ENCODE measurements at places on chromosomes 1 and 21. TPM values are rescaled to one million over a fixed set of nuclear protein-coding genes. Genes with fewer than 3 reads are reported as not detected.
A peak's percentile ranks its signal among the peaks of the same experiment; 100 is the strongest.

DNA sequence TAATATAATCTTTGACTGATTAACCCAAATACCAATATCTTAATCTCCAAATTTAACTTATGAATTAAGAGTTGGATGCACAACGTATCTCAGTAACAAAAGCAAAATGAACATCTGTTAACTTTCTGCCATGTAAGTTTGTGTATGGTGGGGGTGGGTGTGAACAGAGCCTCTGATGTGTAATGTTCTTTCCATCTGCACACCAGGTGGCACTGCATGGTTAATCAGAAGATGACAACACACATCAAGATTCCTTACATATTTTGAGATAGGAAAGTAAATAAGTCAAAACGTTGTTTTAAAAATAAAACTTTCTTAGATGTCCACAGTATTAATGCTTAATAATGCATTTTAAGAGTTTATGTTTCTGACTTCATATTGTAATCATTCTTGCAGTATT is 251.9 kb downstream of the DPYD start:
- no peak for DNase-seq

GRCh38 chr1:225541383-225541782 is 111.5 kb downstream of the ENAH start:
- no peak for DNase-seq

GRCh38 chr1:110916669-110917306 is 43.8 kb downstream of the CD53 start:
- no peak for DNase-seq

DNA sequence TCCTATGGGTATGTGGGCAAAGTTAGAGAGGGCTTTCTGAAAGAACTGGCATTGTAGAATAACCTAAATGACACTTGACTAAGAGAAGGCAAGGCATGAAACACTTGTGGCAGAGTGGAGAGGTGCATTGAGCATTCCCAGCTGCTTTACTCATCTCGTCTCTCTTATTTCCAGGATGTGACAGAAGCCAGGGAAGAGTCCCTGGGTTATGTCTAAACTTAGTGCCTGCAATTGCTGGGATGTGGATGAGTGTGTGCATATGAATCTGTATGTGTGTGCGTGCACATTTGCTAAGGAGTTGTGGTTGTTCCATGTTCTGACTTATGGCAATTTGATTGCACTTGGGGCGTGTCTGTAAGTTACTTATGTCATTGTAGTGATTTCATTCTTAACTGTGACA is 1326.5 kb upstream of the B3GALT2 start:
- no peak for DNase-seq

DNA sequence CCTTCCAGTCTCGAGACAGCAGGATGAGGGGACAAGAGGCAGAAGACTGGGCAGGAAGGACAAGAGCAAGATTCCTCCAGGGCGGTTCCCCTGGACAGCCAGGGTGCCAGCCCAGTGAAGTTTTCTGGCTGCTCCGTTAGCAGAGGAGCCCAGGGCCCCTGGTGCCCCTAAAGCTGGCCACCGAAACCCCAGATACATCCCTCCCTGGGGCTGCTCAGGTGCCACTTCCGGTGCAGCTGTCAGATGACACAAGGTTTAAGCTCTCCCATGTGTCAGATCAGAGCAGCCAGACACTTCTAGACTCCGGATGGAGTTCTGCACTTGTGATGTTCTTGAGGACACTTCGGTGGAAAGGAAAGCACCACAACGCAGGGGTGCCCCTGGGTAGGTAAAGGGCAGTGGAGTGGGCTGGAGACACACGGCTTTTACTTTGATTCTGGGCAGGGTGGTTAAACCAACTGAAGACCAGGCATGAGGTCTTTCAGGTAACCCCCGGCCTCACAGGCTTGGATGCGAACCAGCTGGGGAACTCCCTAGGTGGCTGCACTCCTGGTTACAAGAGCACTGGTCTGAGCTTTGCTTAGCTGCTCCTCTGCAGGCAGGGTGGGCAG is 85.7 kb downstream of the ITPKB start:
- peak; percentile 9 for DNase-seq

DNA sequence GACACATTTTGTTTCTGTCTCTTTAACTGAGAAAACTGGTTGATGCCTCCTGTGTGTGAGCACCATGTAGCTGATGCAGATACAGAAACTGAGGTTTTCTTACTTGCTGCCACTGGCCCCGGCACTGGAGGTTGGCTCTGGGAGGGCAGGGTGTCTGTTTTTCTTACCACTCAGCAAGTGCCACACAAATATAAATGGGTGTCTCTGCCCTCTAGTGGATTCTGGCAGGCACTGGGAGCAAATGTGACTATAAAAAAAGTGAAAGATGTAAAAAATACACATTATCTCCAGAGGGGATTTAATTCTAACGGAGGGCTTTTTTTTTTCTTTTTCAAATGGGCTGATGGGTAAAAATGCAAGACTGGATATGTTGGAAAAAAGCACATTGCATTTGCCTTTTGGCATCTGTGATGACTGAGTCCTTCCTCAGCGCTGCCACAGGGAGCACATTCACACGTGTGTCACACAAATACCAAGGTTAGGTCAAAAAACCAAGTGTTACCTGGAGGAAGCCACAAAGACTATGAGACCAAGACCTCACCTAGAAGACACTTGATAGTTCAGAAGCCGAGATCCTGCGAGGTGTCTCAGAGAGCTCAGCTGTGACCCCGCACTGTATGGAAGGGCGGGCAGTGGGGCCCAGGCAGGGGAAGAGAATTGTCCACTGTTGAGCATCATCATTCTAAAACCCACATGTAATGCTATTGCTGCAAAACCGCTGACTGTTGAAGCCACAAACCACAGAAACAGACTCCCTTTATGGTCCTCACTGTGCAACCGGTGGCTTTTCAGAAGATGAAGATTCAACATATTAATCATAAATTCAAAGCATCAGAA is 18.9 kb downstream of the PGBD2 start:
- no peak for DNase-seq

F5 gene
- total RNA-seq, result 0.22 TPM

PTPRU gene
- total RNA-seq, result 22.5 TPM

GSTM1 gene
- 27.6 TPM for total RNA-seq

FCRLB gene
- total RNA-seq, result 0.14 TPM

OPTC gene
- total RNA-seq, result not detected

AMY2A gene
- 0.38 TPM for total RNA-seq

NBPF10 gene
- total RNA-seq, result 2.4 TPM

CBR1 gene
- 15.2 TPM for total RNA-seq

RAP1GAP gene
- total RNA-seq, result not detected
